ENCODE measurements at places on chromosomes 5 and 9.

DNA sequence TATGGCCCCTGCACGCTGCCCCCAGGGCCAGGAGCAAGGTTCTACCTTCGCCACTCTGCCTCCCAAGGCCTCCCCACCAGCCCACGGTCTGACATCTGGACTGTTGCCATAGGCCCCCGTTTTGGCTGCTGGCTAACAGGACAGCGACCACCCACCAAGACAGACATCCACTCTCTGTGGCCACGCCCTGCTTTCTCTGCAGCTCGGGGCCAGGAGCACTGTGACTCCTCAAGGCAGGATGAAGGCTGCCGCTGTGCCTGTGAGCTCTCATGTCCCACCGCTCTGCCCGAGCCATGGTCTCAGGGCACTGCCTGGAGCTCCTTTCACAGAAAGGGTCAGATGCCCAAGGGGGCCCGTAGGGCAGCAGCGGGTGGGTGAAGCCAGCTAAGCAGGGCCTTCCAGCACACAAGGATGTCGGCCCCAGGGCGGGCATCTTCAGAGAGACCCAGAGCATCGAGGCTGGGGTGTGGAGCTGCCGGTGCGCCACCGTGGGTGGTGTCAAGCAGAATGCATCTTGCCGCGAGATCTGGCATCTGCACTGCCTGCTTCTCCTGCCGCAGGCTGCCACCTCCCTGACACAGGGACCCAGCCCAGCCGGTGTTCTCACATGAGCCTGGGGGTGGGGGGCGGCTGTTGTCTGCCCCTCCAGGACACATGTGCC, 92.2 kb upstream of the ADAMTS2 start:
- DNase-seq = no peak

GRCh38 chr5:56316299-56316994, 83.3 kb upstream of the ANKRD55 start:
- no peak for DNase-seq

DNA sequence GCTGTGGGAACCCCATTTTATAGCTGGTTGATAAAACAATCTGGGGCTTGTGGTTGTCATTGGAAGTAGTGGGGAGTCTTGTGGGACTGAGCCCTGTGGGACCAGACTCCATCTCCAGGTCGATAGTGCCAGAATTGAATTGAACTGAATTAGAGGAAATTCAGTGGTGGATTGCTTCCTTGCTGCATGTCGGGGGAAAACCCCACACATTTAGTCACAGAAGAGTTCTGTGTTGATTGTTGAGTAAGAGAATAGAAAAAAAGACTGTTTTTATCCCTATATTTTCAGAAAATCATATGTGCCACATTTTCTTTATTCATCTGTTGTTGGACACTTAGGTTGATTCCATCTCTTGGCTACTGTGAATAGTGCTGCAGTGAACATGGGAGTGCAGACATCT, 209.7 kb downstream of the ARHGEF28 start:
- no peak for DNase-seq

DNA sequence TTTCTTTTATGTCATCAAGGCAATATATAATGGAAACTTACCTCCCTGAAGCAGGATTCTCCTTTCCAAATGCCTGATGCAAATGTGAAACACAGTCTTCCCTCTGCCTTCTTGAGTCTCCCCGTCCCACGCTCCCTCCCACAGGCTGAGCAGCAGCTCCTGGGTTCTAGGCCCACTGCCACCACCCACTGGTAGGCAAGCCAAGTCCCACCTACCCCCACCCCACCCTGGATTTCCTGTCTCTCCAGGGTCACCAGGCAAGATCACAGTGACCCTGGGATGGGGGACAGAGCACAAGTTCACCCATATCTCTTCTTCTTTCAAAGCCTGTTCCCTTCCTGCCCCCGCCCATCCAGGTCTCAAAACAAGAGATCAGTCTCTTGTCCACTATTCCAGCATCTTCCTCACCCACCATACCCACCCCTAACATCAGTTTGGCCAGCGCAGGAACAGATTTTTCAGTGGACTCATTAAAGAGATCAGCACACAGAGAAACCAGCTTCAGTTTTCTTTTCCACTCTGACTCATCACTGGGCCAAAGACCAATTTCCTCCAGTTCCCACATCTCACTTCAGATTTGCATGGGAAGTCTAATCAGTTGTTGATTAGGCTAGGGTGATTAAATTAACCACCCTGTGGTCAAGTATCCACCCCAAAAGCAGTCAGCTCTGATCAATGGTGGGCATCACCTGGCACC, 151.5 kb downstream of the ACTL7B start:
- DNase-seq = no peak

- DNase-seq = no peak
These were observed 541 bp upstream of the TBCA start for GRCh38 chr5:77776554-77777206.

DNA sequence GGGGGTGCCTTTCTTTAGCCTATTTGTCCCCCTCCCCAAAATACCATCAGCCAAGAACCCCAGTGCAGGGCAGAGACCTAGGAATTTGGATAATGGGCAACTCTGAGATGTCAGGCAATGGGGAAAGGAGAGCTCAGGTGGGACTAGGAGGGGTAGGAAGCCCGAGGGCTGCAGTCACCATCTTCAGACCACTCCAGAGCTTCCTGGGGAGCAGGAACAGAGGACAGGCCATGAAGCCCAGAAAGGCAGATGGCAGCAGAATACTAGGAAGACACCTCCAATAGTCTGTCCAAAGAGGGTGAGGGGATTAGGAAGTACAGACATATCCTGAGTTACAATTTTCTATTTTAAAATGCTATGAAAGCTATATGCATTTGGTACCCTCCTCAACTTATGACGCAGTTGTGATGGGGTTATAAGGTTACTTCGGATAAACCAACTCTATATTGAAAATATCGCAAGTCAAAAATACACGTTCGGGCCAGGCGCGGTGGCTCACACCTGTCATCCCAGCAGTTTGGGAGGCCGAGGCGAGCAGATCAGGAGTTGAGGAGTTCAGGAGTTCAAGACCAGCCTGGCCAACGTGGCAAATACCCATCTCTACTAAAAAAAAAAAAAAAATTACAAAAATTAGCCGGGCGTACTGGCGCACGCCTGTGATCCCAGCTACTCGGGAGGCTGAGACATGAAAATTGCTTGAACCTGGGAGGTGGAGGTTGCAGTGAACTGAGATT, 34.6 kb upstream of the IL17B start:
- DNase-seq = no peak

DNA sequence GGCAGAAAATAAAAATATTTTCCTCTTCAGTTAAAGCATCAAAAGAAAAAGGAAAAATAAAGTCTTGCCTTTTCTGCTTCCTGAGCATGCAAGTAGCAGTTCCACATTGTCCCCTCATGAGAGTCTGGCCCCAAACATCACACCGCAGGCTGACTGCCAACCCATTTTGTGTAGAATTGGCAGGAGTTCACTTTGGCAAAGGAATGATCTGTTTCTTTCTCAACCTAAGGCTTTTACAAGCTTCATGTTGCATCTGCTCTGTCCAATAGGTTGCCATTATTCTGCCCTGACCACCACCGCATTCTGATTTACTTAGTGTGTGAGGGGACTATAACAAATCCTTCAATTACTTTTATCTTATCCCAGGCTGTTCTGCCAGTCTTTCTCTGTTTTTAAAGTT, 249.5 kb downstream of the ISL1 start:
- DNase-seq = no peak

GRCh38 chr5:93580927-93581445, at the start of gene NR2F1-AS1:
Gene NR2F1-AS1, minus strand, starts transcription at chr5:93581219.
- DNase-seq = no peak

- DNase-seq = peak; percentile 68
These were observed 73.1 kb downstream of the STK10 start for GRCh38 chr5:172114875-172115422.

- no peak for DNase-seq
These were observed 1.2 kb upstream of the GARIN3 start for GRCh38 chr5:157167214-157167621.

DNA sequence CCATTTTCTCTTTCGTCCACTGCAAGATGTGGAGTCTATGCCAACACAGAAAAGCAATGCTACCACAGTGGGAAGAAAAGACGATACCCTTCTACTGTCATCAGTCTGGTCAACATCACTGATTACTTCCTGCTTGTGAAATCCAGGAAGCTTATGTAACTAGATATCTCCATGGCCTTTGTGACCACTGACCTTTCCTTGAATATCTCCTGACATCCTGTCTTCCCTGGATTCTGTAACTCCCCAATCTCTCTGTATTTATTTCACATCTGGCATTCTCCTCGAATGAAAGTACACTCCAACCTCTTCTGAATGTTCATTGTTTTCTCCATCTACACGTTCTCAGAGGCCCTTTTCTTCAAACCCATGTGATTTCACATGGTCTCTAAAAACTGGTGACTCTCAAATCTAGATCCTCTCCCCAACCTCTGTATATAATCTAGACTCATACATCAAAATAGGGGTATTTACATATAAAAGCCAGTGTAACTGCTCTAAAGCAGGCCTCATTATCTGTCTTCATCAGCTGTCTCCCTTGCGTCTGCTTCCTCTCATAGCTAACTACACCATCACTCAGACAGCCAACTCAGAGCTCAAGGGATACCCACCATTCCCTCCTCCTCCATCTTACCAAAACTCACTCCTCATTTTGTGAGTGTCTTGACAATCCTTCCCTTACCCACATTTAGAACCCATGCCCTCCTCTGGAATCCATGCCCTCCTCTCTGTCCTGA, 156.8 kb downstream of the SEMA5A start:
- no peak for DNase-seq

GRCh38 chr5:40796487-40796889, 1.7 kb downstream of the PRKAA1 start:
- DNase-seq = no peak

GRCh38 chr9:83582029-83582428, 40.9 kb upstream of the IDNK start:
- DNase-seq = no peak

DNA sequence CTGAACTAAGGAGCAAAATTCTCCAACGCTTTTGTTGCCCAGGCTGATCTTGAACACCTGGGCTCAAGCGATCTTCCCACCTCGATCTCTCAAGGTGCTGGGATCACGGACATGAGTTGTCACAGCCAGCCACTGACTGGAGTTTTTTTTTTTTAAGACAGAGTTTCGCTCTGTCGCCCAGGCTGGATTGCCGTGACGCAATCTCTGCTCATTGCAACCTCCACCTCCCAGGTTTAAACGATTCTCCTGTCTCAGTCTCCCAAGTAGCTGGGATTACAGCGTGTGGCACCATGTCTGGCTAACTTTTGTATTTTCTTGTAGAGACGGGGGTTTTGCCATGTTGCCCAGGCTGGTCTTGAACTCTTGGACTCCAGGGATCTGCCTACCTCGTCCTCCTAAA, 58.2 kb downstream of the EHMT1 start:
- no peak for DNase-seq

- DNase-seq = no peak
These were observed 163.3 kb downstream of the MACROH2A1 start for GRCh38 chr5:135235551-135236227.

- no peak for DNase-seq
These were observed 609.4 kb downstream of the MTRR start for GRCh38 chr5:8478326-8478725.

GRCh38 chr9:15142878-15143534, 164.0 kb downstream of the TTC39B start:
- DNase-seq = peak; percentile 6

- DNase-seq = peak; percentile 31
These were observed 23.9 kb downstream of the C5orf15 start for GRCh38 chr5:133944263-133945185.

GRCh38 chr5:157157293-157157891, 8.7 kb downstream of the GARIN3 start:
- no peak for DNase-seq

- DNase-seq = no peak
These were observed 172.1 kb downstream of the RASEF start for GRCh38 chr9:82890865-82891264.

GRCh38 chr5:66597183-66597757, 1.1 kb downstream of the MAST4 start:
- DNase-seq = no peak

- no peak for DNase-seq
These were observed 7.6 kb downstream of the PAM start for GRCh38 chr5:102762562-102763227.

DNA sequence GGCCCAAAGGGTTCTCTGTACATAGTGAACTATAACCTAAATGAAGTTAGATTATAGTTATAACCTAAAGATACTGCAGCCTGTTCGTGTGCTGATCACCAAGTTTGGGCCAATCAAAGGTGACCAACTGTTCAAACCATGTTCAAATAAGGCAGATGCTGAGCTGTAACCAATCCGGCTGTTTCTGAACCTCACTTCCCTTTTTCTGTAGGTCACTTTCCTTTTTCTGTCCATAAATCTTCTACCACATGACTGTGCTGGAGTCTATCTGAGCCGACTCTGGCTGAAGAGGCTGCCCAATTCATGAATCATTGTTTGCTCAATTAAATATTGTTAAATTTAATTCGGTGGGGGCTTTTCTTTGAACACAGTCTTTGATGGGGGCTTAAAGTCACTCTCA, 1920.2 kb downstream of the MAT2B start:
- DNase-seq = no peak

DNA sequence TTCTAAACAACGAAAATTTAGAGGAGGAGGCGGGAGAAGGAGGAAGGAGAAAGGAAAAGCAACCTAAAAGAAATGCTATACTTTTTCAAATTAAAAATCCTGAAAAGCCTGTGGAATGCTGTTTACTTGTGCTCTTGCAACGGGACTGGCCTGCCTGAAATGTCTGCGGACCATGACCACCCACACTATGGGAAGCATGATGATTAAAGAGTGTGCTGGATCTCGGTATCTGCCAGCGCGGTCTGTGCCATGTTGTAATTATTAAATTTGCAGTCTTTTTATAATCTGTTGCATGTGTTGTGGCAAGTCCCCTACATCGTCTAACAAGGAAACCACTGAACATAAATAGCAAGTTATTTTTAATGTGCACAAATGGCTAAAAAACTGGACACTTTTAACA, 111.4 kb downstream of the FANCC start:
- no peak for DNase-seq

- no peak for DNase-seq
These were observed 20.7 kb downstream of the ANKRA2 start for GRCh38 chr5:73544429-73545402.

DNA sequence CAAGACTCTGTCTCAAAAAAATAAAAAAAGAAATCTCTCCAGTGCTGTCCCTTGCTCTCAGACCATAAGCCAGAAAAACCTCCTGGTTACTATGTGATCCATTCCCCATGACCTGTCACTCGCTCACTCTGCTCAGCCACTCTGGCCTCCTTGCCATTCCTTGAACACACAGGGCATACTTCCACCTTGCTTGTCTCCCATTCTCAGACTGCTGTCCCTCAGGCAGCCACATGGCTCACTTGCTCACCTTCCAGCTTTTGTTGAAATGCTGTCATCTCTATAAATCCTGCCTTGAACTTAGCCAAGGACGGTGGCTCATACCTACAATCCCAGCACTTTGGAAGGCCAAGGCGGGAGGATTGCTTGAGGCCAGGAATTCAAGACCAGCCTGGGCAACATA, 82.9 kb downstream of the UGCG start:
- no peak for DNase-seq
